ENCODE measurements at places on chromosomes 11 and 22.

DNA sequence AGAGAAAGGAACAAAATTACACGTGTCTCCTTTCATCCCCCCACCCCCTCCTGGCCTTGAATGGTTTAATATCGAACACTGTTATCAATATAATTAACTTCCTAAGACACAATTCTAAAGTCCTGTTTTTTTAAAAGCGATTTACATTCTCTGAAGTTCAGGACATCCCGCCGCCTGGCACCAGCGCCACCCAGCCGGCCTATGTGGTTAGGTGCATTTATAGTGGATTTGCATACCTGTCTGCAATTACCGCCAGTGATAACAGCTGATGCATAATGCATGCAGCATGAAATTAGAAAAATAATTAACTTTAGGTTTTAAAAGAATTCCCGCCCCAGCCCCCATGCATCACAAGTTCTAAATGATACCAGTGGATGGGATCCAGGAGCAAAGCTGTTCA is 58.6 kb downstream of the MACROD1 start:
- no peak for DNase-seq

GRCh38 chr22:30829901-30830550 is 135.4 kb downstream of the OSBP2 start:
- DNase-seq, result no peak

DNA sequence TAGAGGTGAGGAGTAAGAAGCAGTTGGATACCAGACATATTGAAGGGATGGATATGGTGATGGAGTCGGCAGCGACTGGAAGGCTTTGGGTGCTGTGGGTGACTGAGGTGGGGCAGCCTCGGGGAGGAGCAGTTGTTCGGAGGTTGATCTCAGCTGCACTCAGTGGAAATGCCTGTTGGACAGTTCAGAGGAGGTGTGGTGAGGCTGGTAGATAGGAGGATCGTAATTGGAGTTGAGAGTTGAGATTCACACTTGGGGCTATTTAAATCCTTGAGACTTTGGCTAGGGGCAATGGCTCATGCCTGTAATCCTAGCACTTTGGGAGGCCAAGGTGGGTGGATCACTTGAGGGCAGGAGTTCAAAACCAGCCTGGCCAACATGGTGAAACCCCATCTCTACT is 6.9 kb downstream of the OTUB1 start:
- DNase-seq, result no peak

- no peak for DNase-seq
These were observed 179.6 kb upstream of the ISX start for GRCh38 chr22:34886391-34886790.

DNA sequence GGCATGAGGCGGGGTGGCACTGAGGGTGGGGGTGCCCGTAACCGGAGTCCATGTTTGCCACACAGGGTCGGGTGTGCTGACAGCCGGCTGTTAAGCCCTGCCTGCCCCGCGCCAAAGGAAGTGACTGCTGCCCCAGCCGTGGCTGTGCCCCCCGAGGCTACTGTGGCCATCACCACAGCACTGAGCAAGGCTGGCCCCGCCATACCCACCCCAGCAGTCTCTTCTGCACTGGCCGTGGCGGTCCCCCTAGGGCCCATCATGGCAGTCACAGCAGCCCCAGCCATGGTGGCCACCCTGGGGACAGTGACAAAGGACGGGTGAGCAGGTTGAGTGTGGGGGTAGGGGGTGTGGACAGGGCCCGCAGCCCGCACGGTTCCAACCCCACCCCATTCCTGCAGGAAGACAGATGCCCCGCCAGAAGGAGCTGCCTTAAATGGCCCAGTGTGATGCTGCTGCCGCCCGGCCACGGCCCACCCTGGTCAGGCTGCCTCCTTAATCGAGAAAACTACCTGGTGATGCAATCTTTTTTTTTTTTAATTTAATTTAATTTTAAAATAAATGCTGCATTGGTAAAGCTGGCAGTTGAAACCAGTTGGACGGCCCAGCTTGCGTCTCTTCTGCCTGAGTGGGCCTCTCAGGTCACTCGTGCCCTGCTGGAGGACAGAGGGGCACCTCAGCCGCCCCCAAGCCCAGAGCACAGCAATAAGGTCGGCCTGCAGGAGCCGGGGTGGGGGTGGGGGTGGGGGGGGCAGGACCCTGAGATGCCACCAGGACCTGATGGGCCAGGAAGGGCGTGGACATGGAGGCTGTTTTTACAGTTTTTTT is 30.8 kb downstream of the SBF1 start:
- DNase-seq, result no peak

All from gastrocnemius medialis (tissue), 4 donors.